G401 (cell line): ENCODE measurements at places on chromosomes 6 and 20.

DNA sequence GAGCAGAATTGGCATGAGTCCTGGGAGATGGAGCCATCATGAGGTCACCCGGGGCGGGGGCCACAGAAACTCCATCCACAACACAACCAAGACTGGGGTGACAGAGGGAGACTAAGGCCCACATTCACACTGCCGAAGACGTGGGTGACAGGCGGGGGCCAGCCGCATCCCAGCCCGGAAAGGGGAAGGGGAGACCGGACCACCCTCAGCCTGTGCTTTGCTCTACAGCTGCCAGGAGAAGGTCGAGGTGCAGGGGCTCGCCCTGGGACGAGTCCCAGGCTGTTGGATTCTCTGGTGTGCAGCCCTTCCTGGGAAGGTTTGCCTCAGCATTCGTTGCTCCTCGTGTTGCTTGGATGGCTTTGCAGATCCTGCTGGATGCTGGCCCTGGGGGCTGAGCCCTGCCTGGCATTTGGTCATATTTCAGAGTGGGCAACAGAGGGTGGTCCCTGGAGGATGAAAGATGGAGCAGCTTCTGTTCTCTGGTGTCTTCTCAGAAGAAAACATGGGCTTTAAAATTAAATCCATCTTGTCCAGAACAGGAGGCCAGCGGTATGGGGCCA, 328.9 kb downstream of the TAF4 start:
- no peak for DNase-seq

DNA sequence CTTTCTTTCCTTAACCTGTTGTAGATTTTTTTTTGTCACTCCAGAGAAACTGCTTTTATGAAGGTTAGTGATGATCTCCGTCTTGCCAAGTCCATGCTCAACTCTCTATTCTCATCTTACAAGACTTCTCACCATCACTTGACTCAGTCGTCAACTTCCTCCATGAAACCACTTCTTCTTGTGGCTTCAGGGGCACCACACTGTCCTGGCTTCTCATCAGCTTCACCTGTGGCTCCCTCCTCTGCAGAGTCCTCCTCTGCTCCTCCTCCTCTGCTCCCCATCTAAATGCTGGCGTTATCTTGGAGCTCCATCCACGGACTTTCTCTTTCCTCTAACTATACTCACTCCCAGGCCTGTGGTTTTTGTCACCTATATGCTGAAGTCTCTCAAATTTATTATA, 187.5 kb downstream of the BACH2 start:
- no peak for DNase-seq

DNA sequence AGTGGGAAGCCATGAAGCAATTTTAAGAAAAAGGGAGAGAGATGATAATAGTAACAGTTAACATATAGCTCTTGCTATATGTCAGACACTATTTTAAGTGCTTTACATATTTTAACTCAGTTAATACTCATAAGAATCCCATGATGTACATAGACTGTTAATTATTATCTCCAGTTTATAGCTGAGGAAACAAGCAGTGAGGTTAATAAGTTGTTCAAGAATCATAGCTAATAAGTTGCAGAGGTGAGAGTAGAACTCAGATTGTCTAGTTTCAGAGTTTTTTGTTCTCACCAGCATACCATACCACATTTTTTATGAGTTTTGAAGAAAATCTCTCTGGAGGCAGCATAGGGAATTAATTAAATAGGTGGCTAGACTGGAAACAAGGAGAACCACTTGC, 144.6 kb upstream of the MMS22L start:
- no peak for DNase-seq

GRCh38 chr6:118504611-118505010, 43.5 kb upstream of the PLN start:
- DNase-seq = no peak

- DNase-seq = peak; percentile 9
Observed at GRCh38 chr20:44296011-44296410, 15.0 kb downstream of the FITM2 start.

- DNase-seq = no peak
Observed at GRCh38 chr20:62832212-62832922, 15.5 kb downstream of the COL9A3 start.

GRCh38 chr20:8335495-8336195, 203.6 kb downstream of the PLCB1 start:
- peak; percentile 76 for DNase-seq

DNA sequence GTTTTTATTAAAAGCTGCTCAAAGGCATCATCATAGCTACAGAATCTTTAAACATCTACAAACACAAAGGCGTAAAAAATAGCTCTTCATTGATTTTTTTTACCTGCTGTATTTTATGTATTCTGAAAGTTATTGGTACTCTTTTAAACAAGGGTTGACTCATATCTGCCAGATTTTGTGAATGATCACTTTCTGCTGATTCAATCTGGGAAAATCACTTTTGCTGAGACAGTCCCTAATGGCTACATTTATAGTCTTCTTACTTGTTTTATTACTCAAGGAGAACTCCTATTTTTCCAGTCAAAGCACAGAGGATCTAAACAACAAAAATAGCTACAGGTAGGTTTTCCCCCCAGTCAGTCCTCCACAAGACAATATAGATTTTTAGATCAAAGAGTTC, 739.0 kb downstream of the CBLN4 start:
- no peak for DNase-seq

GRCh38 chr6:111624401-111625098, 18.9 kb upstream of the TRAF3IP2 start:
- DNase-seq = no peak

DNA sequence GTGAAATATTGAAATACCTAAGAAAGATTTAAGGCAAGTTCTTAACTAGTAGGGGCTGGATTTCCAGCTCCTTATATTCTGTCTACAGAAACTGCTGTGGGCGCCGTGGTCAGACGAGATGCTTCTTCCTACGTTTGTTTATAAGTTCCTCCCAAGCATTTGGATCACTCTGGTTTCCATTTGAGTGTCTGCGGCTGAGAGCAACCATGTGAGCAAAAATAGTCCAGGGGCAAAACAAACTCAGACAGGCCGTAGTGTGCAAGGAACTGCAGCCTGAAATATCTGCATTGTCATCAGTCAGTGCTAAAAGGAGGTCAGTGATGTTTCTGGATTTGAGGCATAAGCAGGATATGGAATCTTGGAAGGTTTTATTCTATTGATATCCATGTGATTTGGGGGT, 485.9 kb upstream of the JAG1 start:
- peak; percentile 12 for DNase-seq

DNA sequence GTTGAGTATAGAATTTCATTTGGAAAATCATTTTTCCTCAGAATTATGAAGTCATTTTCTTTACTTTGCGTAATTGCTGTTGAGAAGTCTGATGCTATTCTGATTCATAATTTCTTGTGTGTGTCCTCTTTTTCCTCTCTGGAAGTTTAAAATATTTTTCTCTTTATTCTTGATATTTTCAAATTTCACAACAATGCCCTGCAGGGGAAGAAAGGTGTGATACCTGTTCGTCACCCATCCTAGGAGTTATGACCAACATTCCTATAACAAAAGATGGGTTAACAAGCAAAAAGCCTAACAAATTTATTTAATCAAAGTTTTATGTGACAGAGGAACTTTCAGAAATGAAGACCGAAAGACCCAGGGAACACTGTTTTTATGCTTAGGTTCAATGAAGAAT, 171.5 kb upstream of the AKIRIN2 start:
- DNase-seq = no peak
